Neural progenitor cell (in vitro differentiated cells): ENCODE measurements at places on chromosomes 7 and 10.
A peak's percentile ranks its signal among the peaks of the same experiment; 100 is the strongest.

DNA sequence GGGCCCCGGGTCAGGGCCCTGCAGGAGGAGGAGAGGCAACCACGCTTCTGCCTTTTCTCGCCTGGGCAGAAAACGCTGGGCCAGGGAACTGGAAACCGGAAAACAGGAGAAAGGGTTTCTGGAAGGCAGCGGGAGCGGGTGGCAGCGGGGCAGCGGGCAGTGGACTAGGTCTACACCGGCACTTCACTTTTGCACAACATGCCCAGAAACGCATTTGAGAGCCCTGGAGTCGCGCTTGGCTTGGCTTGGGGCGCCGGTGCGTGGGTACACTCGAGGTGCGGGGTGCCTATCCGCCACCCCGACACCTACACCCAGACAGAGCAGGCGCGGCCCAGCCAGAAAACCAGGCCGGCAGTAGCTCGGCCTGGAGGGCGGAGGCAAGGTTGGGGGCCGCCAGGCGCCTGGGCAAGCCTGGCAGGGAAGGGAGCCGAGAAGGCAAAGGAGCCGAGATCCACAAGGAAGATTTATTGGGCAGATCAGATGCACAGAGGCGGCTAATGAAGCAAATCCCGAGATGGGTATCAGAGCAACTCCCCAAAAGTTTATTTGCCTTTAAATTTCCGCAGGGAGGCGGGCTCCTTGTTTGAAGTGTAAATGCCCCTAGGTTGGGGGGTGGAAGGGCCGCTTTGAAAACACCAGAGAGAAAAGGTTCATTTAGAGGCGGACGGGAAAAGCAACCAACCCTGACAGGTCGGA lies 3.2 kb upstream of the PAX2 start:
- DNase-seq: no peak

GRCh38 chr7:33965183-33965744 lies 59.9 kb downstream of the BMPER start:
- DNase-seq: no peak

GRCh38 chr10:132943058-132943790 lies 854 bp upstream of the CFAP46 start:
- peak; percentile 20 for DNase-seq

DNA sequence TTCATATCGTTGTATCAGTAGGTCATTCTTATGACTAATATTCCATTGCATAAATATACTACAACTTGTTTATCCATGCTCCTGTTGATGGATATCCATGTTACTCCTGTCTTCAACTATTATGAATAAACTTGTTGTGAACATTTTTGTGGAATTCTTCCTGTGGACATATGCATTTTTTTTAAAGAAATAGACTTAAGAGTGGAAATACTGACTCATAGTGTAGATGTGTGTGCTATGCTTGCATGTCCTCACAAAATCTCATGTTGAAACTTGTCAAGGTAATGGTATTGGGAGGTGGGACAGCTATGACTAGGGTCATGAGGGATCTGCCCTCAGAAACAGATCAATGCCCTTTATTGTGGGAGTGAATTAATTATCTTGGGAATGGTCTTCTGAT lies 240.5 kb upstream of the PRSS58 start:
- DNase-seq: no peak

DNA sequence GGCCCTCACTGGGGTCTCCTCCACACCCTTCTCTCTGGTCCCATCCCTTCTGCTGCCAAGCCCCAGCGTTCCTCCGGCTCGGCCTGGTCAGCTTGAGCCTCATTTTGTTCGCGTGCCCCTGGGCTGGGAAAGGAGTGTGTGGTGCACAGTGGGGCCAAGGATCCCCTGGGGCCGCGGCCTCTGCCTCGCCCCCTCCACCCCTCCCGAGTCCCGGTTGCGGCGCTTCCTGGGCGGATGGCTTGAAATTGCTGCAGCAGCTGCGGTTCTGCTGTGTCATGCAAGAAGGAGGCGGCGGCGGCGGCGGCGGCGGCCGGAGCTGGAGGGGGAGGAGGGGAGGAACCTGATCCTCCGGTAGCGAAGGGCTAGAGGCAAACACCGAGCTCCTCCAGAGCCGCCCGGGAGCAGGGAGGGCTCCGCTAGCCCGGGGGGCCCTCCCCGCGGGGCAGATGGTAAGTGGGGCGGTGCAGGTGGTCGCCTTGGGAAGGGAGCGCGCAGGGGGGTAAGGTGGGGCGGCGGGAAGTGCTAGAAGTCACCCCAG lies 217.8 kb upstream of the MKLN1 start:
- DNase-seq: peak; percentile 89

- no peak for DNase-seq
Measured at GRCh38 chr10:91105269-91105668, 115.2 kb upstream of the PCGF5 start.
